ENCODE measurements at places on chromosomes 5 and 9.

- DNase-seq: no peak
Observed at GRCh38 chr5:5613261-5613990, 190.9 kb downstream of the ICE1 start.

- no peak for DNase-seq
Observed at GRCh38 chr9:88680505-88681160, 145.7 kb downstream of the NXNL2 start.

- no peak for DNase-seq
Observed at GRCh38 chr9:130292106-130292505, 26.5 kb downstream of the HMCN2 start.

- peak; percentile 34 for DNase-seq
Observed at GRCh38 chr5:14946815-14947620, 75.4 kb upstream of the ANKH start.

- no peak for DNase-seq
Observed at GRCh38 chr5:170559296-170559695, 55.5 kb downstream of the KCNIP1 start.

DNA sequence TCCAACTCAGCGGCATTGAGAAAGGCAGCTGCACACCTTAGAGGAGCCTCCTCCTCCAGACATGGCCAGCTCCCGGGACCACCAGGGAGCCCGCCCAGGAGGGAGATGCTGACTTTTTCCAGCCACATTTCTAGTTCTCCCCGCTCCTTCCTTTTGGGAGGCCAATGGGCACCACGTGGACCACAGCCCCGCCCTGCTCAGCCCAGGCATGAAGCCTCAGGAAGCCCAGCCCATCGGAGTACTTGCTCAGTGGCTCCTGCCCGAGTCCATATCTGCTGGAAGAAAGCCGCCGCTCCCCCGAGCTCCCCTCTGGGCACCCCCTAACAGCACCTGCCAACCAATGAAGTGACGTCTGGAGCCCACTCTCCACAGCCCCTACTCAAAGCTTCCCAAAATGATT is 52.4 kb downstream of the SMIM23 start:
- DNase-seq: no peak

- peak; percentile 35 for DNase-seq
Observed at GRCh38 chr5:132227485-132228240, at the start of gene P4HA2. P4HA2 (minus strand) TSS chr5:132227853; CDS start chr5:132218626, 9,227 bp downstream.

- no peak for DNase-seq
Observed at GRCh38 chr9:114900942-114901802, 29.2 kb downstream of the TNFSF8 start.

- DNase-seq: no peak
Observed at GRCh38 chr9:116549061-116549664, 137.9 kb upstream of the TRIM32 start.

DNA sequence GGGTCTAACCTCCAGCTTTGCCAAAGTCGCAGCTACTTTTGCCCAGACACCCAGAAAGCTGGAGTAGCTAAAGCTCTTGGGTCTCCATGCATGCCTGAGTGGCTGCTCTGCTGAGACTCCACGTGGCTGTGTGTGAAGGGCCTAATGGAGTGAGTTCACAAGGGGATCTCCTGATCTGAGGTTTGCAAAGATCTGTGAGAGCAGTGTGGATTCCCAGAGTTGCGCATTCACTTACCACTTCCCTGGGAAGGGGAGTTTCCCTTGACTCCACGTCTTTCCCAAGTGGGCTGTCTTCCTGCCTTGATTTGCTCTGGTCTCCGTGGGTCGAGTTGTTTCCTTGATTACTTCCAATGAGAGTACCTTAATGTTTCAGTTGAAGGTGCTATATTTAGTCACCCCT is 17.6 kb upstream of the CDKN2B start:
- no peak for DNase-seq

- DNase-seq: no peak
Observed at GRCh38 chr5:50301756-50302155, 139.3 kb downstream of the EMB start.

DNA sequence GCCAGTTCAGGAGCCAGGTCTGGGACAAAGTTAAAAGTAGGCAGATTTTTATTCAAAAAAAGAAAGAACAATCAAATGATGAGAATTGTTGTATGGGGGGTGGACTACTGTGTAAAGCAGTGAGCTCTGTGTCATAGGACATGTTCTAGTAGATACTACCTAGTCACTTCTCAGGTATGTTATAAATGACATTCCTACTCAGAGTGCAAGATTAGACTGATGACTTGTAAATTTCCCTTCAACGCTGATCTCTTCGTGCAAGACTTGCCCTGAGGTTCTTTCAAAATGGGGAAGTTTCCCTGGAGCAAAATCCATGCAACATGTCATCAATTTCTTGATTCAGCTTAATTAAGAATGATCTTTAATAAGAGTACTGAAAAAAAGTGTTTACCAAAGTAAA is 175.1 kb downstream of the RORB start:
- DNase-seq: no peak

GRCh38 chr5:1959231-1959630 is 76.5 kb upstream of the IRX4 start:
- no peak for DNase-seq

DNA sequence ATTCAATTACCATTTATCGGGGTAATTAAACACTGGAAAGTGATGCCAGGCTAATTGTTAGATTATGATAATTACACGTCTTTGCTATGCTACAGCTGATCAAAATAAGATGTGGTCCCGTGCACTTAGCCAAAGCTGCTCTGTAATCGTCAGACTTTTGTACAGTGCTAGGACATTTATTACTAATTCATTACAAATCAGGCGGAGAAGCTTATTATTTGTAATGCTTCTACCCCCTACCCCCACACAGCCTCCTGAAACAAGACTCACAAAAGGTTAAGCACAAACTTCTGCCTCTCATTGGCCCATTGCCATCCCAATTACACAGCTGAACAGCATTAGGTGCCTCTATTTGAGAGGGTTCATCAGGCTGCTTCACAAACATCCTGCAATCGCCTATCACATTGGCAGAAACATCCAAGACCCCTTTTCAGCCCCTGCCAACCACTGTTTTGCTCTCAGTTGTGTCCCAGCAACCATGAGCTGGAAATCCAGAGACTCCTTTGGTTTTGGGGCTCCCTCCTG is 232.7 kb downstream of the EFNA5 start:
- no peak for DNase-seq

GRCh38 chr9:78149702-78150291 is 86.1 kb upstream of the CEP78 start:
- DNase-seq: no peak

- no peak for DNase-seq
Observed at GRCh38 chr9:36834736-36835135, 199.3 kb downstream of the PAX5 start.

- DNase-seq: no peak
Observed at GRCh38 chr5:145931718-145932117, 4.7 kb upstream of the SH3RF2 start.

GRCh38 chr5:171840066-171840465 is 54.4 kb downstream of the SMIM23 start:
- no peak for DNase-seq

- DNase-seq: no peak
Observed at GRCh38 chr5:169095976-169096375, 205.0 kb downstream of the SLIT3 start.

DNA sequence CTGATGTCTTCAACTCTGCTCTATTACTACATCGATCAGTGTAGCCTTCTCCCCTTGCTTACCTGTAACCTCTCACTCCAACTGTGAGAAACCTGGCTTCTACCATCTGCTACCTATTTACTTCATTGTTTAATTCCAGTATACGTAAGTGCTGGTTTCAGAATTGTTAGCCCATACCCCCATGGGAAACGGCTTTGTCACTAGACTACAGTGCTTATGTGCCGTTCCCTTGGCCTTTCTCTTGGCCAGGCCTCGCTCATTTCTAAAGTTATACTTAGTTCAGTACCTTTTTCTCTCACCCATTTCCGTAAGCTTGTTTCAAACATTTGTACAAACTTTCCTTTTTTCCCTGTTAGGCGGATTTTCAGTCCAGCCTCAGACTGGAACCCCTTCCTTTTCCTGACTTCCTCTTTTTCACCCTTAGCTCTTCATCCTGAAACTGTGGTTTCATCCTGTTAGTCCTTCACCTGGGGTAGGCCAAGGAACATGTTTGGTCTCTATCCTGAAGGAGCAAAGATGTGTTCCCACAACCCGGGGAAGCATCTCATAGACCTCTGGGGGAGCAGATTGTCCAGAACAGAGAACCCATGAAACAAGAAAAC is 21.7 kb downstream of the ALG2 start:
- no peak for DNase-seq

DNA sequence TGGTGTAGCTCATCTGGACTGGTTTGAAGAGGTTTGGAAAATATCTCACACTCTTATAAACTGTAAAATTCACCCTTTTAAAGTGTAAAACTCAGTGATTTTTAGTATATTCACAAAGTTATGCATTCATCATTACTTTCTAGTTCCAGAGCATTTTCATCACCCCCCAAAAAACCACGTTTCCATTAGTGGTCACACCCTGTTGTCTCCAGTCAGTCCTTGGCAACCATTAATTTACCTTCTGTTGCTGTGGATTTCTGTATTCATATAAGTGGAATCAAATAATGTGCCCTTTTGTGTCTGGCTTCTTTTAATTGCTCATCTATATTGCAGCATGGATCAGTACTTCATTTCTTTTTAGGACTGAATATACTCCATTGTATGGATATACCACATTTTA is 18.4 kb downstream of the NIPBL start:
- no peak for DNase-seq

DNA sequence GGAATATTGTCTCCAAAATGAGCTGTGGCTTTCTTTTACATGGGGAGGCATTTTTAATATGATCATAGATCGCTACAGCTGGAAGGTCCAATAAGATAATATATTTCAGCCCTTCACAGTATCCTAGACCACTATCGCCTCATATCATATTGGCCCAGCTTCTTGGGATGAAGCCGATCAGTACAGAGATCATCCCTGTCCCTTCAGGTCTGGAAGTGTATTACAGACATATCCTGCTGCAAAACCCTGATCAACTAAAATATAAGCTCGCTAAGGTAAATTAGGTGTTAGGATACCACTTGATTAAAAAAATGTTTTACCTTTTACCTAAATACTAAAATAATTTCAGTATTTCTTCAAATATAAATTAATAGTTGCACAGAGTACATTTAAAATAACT is 41.7 kb downstream of the JAKMIP2 start:
- DNase-seq: no peak

GRCh38 chr9:116549786-116550660 is 137.1 kb upstream of the TRIM32 start:
- no peak for DNase-seq

DNA sequence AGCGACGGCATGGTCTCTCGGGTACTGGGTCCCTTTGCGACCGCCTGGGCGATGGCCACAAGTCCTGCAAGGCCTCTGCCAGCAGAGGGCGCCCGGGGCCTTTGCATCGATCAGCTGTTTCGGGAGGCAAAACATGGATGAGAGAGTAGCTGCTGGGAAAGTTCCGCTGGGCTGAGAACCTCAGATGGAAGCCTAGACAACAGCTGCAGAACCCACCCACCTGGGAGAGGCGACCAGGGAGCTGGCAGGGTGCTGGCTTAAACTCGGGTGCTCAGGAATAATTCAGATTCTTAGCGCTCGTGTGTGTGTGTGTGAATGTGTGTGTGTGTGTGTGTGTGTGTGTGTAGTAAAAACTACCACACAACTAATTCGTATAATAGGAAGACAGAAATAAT is 50.0 kb downstream of the TRIM32 start:
- peak; percentile 28 for DNase-seq

GRCh38 chr5:123500471-123500870 is 11.5 kb upstream of the CSNK1G3 start:
- no peak for DNase-seq

DNA sequence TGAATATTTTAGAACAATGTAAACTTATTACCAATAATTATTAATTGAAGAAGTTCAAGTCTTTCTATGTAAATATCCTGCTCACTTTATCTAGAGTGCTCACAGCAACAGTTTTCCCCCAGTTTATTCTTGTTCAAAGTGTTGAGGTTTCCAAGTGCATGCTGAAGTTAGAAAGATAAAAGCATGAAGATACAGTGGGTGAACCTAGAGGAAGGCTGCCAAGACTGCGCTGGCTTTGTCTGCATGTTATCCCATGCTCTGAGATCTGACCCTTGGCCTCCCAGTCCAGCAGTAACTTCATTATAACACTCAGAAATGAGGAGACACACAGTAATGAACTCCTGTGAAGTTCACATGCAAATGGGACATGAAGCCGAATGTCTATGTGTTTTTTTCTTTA is 76.0 kb upstream of the PIP5K1B start:
- DNase-seq: no peak

DNA sequence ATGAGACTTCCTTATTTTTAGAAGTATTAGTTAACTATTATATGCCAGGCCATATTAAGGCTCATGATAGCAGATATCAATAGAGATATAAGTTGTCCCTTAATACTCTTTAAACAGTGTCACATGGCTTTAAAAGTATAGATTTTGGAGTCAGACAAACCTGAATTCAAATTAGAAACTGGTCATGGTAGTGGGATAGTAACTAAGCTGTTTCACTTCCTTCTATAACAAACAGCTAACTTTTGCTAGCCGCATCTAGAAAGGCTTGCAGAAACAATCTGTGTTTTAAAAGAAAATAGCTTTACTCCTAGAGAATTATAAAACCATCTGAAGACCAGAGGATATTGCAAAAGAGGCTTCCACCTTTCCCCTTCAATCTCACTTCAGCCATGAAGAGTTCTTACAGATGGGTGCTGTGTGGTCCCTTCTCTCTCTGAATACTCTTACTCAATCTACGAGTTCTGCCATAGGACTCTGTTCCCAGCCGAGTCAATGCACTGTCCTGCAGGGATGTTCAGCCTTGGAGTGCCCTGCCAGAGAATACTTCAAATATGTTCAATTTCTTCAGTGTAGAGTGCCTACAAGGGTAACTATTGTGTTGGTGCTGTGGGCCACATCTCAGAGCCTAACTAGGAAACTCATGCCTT is 810.2 kb downstream of the EFNA5 start:
- no peak for DNase-seq

Data from activated CD8-positive, alpha-beta memory T cell treated with anti-CD3 and anti-CD28 coated beads, Interleukin-2, amount 50 U/mL, for 4 hours (primary cell).